ENCODE measurements at places on chromosomes 7 and 10.

DNA sequence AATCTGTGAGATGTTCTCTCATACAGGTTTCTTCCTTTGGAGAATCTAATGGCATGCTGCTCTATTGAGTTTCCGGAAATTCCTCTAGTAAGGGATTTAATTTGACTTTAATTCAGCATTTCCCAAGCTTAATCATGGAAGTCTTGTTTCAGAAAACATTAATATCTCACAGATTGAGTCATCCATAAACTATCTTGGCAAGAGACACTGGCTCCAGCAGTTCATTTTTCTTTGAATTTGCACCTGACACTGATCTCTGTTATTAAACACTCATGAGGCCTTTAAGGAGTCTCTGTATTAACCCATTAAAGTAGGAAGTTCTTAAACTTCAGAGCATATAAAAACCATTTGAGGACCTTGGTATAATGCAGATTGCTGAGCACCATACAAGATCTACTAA is 3.6 kb upstream of the ITGB8 start:
- DNase-seq, result no peak

GRCh38 chr7:121957626-121958025 is 84.7 kb downstream of the PTPRZ1 start:
- DNase-seq, result no peak

GRCh38 chr7:127683776-127684681 is 32.0 kb downstream of the SND1 start:
- DNase-seq, result no peak

- no peak for DNase-seq
These were observed 452.0 kb downstream of the TFEC start for GRCh38 chr7:115578576-115578975.

DNA sequence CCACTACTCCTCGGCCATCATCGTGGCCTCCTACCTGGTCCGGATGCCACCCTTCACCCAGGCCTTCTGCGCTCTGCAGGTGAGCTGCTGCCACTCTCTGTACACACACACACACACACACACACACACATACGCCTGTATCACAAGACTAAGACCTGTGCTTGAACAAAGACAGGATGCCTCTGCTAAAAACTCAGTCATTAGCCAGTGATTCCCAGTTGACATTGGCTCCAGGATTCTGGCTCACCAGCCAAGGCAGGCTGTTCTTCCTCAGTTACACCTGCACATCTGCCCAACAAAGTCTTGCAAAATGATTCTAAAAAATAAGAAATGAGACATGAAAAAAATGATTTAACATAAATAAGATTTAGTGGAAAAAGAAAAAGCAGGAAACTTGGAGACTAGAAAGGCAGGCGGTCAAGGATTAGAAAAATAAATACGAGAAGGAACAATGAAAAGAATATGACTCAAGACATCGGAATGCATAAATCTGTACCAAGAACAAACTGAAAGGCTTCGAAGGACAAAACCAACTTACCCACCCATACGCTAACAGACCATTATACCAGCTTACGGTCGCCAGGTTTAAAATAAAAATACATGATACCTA is 7.4 kb upstream of the LRRC18 start:
- DNase-seq, result no peak

DNA sequence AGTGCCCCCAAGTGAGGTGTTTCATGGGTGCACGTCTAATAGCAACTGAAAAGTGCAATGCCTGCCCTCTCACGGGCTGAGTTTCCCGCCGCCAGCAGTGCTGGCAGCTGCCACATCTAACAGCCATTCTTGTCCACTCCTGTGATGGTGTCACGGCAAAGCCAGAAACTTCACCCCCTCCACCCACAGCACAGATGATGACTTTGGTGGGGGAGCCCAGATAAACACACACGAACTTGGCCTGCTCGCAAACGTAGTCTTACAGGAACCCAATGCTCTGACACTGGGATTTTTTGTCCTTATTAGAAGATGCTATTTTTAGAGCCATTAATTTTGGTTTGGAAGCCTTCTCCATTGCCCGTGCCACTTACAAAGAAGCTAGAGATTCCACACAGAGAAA is 26.7 kb downstream of the CPXM2 start:
- DNase-seq, result no peak

DNA sequence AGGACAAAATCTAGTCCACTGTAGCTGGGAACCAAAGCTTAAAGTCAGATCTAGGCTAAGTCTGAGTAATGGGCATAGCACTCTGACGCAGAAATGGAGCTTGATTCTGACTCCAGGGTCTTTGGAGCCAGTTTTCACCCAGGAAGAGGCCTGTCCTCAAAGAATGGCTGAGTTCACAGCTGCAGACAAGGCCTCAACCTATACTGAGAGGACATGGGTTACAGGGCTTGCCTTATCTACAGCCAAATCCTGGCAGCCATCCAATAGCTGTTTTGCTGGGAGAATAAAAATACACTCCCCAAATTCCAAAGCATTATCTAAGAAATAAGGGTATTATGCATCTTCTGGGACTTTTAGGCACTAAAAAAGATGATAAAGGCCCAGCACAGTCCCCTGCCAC is 154.8 kb downstream of the RAPGEF5 start:
- no peak for DNase-seq

DNA sequence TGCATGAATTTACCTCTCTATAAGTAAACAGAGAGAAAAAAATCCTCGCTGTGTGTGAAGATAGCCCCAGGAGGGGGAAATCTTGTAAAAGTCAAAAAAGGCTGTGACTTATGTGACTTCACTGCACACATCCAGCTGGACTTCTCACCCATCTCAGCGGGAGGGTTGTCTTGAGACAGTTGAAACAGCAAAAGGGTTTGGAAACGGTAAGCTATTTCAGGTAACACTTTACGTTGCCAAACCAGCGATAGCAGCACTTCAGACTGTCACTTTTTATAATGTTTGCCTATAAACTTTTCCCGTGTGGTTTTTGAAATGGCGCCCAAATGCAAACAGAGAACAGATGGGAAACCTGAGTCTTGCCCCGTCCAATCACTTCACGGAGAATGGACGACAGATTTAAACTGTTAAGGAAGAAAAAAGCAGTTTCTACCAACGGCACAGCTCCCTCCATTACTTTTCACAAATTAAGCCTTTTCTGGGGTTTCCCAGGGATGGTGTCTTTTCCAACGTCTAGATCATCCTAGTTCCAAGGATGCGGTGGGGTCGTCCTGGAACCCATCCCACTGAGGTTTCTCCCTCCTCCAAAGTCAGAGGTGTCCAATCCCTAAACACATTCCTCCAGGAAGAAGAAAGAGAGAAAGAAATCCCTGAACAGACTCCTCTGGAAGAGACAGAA is 25.2 kb downstream of the FGFR2 start:
- DNase-seq, result no peak

GRCh38 chr10:126417220-126417825 is 29.0 kb upstream of the ADAM12 start:
- no peak for DNase-seq

Data from T-helper 1 cell (primary cell).